ENCODE measurements at places on chromosomes 4 and X.

GRCh38 chrX:108088511-108088910 is 2.8 kb downstream of the PSMD10 start:
- DNase-seq = no peak

GRCh38 chrX:30949554-30949953 is 60.5 kb upstream of the TAB3 start:
- no peak for DNase-seq

DNA sequence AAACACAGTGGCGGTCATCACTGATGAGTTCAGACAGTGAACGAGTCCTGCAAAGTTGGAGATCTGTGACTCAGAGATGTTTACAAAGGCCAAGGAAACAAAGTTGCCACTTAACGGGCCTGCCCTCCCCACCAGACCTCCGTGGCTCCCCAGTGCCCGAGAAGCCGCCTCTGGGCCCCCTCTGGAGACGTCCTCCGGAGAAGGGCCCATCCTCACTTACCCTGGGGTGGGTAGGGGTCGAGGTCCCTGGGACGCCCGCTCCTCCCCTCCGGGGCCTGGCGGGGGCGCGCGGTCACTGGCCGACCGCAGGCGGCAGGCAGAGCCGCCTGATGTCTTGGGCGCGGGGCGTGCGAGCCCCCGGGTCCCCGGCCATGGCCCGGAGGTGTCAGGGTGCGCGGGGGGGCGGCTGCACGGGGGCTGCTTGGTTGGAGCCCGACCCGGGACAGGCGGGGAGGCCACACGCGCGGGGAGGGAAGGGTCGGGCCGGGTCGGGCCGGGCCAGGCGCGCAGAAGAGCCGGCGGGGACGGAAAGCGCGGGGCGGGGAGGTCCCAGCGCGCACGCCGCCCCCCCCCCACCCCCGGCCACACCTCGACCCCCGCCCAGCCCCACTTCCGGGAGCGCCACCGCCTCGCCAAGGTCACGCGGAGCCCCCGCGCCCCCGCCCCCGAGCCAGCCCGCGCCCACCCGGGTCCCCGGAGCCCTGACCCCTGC is 529 bp downstream of the DHRSX start:
- peak; percentile 60 for DNase-seq

DNA sequence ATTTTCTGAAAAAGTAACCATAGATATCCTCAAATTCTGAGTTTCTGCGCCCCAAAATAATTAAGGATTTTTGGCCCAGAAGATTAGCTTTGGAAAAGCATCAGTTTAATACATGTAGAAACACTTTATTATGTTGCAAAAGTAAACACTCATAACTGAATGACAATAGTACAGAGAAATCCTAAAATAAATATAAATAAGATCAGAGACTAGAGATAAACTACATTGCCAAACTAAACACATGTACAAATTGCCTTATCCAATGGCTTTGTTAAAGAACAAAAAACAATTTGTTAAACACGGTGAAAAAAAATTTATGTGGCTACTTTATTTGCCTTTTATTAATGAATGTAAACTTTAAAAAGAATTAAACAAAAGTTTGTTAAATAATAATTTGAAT is 17.5 kb downstream of the SPOCK3 start:
- DNase-seq = no peak

DNA sequence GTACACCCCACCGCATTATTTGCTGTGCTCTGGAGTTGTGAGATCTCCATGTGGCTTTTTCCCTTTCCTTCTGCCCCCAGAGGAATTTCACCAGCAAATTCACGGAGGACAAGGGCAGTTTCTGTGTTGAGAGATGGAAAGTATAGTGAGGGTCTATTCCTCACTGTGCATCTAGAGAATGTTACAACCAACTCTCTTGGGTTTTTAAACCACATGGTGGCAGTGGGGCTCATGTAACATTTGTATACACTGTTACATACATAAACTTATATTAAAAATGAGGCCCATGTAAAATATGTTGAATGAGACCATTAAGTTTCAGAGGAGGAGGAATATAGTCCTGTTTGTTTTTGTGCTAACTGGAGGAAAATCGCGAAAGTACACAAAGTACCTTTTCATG is 909 bp upstream of the PRKG2 start:
- DNase-seq = no peak

- DNase-seq = no peak
Observed at GRCh38 chrX:1385253-1386223, 6.4 kb downstream of the SLC25A6 start.

- DNase-seq = peak; percentile 65
Observed at GRCh38 chrX:24149351-24150050, at the start of gene ZFX. Gene ZFX (plus strand): TSS chrX:24149729. CDS start chrX:24172743, 23,014 bp downstream.

DNA sequence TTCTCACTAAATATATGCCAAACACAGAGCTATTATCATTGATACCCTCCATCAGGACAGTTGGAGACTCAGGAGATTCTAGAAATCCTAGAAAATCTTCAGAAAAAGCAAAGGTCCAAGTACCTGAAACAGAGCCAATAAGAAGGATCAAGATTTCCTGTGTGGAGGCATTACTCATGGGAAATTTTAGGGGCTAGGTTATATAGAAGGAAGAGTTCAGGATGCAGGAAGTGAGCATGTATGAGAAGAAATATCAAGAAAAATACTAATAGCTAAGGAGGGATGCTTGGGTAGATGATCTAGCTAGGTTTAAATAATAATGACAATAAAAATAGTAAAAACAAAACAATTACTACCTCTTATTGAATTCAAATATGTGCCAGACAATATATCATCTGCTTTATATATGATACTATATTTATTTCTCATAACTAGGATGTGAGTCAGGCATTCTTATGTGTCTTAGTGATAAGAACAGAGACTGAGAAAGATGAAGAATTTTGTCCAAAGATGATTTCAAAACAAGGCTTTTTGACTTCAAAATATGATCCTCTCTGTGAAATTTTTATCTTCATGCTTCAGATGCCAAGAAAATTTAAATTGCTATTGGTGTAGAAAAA is 66.4 kb upstream of the HHIP start:
- peak; percentile 57 for DNase-seq

DNA sequence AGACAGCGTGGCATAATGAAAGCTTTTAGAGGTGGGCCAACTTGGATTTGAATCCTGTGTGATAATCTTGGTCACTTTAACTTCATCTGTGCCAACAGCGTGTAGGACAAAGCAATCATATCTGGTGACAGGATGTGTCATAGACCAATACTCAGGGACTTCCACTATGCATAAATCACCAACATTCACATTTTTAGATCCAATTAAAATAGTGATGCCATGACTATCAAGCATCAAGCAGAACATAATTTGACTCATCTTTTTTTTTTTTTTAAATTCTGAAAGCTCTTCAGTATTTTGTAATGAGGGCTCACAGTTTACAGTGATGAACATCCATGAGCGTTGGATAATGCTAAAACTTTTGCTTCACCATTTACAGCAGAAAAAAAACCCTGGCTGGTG is 27.3 kb upstream of the RAPGEF2 start:
- no peak for DNase-seq

DNA sequence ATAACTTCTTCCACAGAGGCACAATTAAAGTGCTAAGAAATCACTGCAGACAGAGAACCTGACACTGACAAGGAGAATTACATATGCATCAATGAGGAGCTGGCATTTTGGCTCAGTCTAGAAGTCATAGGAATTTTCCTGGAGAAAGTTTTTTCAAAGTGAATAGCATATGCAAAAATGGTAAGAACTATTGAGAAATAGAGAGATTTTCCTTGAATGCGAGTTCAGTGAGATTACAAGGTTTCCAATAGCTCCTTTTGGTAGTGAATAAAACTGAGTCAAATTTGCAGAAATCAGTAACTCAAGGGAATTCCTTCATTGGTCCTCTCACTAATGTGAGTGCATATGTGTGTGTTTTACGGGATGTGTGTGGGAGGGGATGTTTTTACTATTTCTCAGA is 557.5 kb downstream of the PPARGC1A start:
- DNase-seq = no peak

- no peak for DNase-seq
Observed at GRCh38 chr4:15349531-15349935, 78.3 kb upstream of the C1QTNF7 start.

DNA sequence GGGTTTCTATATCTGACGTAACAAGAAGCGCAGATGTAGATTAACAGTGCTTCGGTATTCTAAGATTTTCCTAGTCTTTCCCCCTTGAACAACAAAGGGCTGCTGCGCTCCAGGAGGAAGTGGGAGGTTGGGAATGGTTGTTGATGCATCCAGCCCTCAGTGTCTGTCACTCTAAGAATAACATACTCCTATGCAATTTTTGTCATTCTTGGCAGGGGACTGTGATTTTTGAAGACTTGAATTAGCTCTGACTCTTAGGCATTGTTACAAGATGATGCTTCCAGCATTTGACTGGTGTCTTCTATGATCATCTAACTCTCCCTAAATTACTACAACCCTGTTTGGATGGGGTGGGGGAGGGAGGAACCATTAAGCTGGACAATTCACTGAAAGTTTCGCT is 394.2 kb downstream of the ARHGAP24 start:
- no peak for DNase-seq

DNA sequence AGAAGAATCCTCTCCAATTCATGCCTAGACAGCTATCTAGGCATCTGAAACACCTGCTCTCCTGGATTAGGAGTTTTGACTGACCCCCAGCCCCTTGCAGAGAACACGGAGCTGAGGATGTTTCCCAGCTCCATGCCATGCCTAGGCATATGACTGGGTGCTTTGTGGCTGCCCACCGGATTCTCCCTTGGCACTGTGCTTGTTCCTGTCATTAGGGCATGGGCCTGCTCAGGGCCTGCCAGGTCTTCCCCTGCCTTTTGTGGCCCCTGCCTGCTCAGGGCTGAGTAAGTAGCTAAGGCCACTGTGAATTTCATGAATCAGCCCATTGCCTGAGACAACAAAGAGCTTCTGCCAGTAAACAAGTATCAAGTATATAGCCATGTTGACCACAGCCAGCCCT is 867.4 kb downstream of the TECRL start:
- DNase-seq = no peak

DNA sequence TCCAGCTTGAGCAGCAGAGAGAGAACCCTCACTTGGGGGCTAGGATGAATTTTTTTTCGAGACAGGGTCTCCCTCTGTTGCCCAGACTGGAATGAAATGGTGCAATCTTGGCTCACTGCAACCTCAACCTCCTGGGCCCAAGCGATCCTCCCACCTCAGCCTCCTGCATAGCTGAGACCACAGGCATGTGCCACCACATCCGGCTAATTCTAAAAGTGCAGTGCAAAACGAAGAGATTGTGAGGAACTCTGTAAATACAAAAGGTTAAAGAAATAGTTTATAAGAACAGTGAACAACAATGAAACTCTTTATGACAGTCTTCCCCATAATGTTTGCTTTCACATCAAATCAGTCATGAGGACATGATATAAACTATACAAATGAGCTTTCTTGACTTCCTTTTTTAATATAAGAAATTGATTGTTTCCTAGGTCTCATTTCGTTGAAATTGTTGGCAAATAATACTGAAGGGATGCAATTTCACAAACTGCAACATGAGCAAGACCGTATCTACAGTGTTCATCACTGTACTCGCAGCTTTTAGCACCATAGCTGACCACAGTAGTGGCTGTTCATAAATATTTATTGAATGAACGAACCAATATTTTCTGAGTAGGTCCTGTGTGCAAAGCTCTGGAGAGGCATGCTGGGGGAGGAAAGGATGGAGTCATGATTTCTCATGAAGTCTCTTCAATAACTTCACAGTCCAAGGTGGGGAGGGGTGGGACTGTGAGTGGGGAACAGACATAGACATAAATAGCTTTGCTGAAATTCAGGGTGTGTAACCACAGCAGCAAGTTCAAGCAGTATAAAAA is 116.1 kb downstream of the SHROOM3 start:
- DNase-seq = no peak

DNA sequence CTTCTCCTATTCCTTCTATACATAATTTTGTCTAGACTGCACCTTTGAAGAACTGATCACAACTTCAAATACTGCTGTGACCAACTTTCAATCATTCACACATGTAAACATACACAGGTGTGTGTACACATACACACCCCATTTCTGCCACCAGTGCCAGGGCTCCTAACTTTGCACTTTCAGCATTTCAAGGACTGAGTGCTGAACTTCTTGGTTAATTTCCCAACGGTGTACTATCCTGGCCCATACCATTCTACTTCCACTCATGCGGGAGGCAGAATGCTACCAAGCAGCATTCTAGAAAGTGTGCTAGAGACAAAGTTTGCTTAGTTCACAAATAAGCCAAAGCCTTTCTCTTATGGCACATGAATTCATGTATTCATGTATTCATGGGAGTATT is 51.2 kb downstream of the RPGR start:
- no peak for DNase-seq

- DNase-seq = peak; percentile 49
Observed at GRCh38 chrX:48794911-48795515, 6.9 kb upstream of the HDAC6 start.

DNA sequence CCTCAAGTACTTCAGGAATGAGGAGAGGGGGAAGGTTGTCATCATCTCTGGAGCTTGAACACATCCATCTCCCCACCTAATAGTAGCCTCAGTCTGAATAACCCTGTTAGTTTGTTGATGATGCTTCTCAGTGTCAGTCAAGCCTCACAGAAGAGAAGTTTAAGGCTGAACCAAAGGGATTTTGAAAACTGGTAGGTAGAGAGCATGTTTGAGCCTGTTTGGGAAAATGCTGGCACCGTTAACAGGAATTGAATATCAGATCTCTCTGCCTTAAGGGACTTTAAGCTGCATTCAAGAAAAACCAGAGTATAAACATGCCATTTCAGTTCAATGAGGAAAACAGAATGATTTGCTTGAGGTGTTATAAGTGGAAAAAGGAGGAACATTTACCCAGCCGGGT is 73.1 kb downstream of the MAPK10 start:
- DNase-seq = peak; percentile 68
